ENCODE measurements at places on chromosomes 4 and X.
A peak's percentile ranks its signal among the peaks of the same experiment; 100 is the strongest.

- DNase-seq = no peak
Measured at GRCh38 chr4:18894928-18895327, 873.4 kb upstream of the LCORL start.

DNA sequence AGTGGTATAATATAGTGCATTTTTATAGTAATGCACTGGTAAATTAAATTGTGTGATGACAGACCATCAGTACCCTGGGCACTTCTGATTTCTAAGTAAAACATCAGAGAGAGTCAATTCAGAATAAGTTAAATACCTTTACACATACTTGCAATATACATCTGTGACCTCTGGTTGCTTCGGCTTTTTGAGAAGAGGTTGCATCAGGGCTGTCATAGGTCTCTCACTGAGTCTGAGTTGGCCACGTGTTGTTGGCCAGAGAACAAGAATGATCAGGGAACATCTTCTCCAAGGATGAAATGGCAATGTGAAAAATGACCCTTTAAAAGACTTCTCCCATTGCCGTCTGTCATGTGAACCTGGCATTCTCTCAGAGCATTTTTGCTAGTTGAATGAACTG lies 36.9 kb upstream of the PUDP start:
- DNase-seq = no peak

DNA sequence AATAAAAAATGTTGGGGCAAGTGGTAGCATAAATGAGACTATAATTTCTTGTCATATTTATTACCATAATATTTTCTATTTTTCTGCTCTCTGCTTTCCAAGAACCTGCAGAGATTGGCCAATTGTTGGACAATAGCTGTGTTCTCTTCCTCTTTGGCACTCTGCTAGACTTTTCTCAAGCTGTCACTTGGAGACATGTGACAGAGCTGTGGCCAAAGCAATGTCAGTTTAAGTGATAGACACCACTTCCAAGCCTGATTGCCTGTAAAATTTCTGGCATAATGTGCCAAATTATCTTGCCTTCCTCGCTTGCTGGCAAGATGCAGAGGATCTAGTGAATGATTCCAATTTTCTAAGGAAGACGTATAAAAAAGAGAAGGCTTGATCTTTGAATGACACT lies 162.2 kb upstream of the NDST4 start:
- DNase-seq = no peak

GRCh38 chr4:8777320-8778196 lies 94.1 kb downstream of the HMX1 start:
- no peak for DNase-seq

DNA sequence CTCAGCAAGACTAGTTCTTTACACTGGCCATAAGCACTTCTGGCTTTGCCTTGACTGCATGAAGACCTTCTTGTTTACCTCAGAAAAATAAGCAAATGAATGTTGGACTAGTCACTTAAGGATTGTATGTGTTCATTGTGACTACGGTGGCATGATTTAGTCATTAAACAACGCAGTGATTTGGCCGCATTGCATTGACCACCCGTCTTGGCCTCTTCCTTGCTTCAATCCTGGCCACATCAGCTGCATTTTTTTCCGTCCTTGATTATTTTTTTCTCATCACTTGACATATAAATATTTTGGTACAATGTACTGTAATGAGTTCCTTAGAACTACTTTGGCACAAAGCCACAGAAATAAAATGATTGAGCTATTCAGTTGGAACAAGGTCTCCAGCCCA lies 656.2 kb downstream of the RAB28 start:
- DNase-seq = no peak

DNA sequence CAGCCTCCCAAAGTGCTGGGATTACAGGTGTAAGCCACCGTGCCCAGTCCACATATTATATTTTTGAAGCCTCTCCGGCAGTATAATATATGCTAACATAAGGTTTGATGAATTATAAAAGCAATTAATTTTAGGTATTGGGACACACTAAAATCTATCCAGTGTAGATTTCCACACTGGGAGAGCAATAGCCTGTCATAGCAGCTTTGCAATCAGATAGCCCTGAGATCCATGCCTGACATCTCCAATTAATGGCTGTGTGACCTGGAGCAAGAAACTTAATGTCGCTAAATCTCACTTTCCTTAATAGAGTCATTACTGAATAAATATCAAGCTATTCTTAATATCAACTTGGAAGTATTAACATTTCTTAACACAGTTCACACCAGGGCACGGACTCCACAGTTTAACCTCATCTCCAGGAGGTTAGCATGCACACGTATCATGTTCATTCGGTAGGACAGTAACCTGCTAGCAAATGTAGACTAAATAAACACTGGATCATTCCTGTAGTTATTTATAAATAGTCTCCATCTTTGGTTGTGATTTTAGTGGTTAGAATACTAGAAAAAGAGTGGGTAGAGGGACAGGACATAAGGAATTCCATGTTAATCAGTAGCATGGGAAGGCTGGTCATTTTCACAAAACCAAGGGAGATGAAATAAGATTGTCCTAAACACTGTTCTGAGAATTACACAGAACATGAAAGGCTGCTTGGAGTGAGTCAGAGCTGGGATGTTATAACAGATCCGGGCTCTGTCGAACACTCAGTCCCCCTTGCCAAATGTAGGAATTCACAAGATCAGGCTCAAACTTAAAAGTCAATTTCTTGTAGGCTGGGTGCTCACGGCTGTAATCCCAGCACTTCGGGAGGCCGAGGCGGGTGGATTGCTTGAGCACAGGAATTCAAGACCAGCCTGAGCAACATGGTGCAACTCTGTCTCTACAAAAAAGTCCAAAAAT lies 254.7 kb downstream of the PALLD start:
- no peak for DNase-seq

GRCh38 chr4:114603497-114603896 lies 4.9 kb downstream of the UGT8 start:
- no peak for DNase-seq

GRCh38 chr4:145703850-145704497 lies 24.0 kb downstream of the C4orf51 start:
- no peak for DNase-seq

DNA sequence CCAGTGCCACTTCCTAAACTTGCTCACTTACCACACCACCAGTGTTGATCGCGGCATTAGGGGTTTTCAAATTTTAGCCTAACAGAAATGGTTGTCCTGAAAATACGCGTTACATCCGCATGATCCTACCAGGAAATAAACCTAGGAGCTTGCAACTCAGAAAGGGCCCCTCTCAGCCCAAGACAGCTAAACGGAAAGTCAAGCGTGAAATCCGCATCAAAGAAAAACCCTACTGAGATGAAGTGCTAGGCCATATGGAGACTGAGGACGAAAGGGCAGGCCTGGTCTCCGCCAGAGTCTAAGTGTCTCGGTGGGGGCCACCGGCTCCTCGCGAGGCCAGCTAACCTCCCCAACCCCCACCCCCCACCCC lies 626 bp downstream of the YTHDC1 start:
- DNase-seq = peak; percentile 38

- no peak for DNase-seq
Measured at GRCh38 chr4:56469489-56470210, 2.2 kb downstream of the SRP72 start.

- no peak for DNase-seq
Measured at GRCh38 chr4:24775032-24775605, 20.3 kb upstream of the SOD3 start.

- DNase-seq = no peak
Measured at GRCh38 chrX:127459790-127460189, 592.4 kb downstream of the ACTRT1 start.

- DNase-seq = peak; percentile 57
Measured at GRCh38 chr4:56048702-56049431, 100.1 kb downstream of the CEP135 start.

- DNase-seq = no peak
Measured at GRCh38 chr4:18676526-18676915, 655.0 kb upstream of the LCORL start.

DNA sequence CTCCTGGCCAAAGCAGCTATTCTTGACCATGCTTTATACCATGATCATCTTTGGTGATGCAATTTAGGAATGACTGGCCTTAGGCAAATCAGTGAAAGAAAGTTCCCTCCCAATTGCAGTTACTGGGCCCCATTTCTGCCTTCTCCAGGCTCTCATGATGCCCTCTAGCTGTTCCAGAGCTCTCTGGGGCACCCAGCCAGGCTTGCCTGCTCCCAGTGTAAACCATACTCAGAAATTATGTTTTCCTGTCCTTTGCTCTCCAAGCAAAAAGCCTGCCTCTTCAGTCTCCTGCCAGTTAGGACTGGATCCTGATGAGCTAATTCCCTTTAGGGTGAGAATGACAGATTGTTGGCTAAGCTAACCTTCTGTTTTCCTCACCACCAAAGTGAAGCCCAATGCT lies 85.3 kb upstream of the RBPJ start:
- peak; percentile 64 for DNase-seq

GRCh38 chr4:139817657-139818452 lies 152.2 kb downstream of the MGST2 start:
- DNase-seq = no peak

DNA sequence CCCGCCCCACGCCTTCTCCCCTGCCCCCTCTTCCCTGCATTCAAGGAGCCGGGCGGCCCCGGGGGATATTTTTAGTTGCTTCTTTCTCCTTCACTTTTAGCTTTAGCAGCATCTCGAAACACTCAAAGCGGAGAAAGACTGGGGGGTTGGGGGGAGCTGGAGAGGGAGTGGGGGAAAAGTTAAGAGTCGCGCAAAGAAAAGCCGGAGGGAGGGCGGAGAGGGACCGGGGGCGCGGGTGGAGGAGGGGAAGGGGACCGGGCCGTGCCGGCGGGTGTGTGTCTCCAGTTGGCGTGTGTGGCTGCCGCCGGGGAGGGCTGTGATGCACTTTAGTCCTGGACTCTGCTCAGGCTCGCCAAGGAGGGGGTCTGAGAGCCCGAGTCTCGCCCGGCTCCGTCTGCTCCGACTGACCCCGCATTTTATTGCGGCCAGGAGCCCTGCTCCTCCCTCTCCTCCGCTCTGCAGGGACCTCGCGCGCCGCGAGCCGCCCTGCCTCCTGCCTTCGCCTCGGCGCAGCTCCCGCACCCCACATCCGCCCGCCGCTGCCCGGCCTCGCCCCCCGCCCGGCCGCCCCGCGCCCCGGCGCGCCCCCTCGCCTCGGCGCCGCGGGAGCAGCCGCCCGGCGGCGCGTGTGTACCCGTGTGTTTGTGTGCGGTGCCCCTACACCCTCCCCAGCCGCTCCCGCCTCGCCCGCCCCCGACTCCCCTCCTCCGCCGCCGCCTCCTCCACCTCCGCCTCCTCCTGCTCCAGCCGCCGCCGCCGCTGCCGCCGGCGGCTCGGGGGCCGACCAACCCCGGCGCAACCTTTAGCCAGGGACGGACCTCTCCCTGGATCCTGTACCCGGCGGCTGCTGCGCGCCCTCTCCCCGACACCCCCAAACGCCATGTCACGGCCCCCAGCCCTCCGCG lies 1.4 kb downstream of the ZNF827 start:
- DNase-seq = no peak

GRCh38 chr4:183823434-183823833 lies 81.7 kb upstream of the STOX2 start:
- no peak for DNase-seq

GRCh38 chr4:24927049-24927448 lies 14.2 kb upstream of the CCDC149 start:
- DNase-seq = no peak

DNA sequence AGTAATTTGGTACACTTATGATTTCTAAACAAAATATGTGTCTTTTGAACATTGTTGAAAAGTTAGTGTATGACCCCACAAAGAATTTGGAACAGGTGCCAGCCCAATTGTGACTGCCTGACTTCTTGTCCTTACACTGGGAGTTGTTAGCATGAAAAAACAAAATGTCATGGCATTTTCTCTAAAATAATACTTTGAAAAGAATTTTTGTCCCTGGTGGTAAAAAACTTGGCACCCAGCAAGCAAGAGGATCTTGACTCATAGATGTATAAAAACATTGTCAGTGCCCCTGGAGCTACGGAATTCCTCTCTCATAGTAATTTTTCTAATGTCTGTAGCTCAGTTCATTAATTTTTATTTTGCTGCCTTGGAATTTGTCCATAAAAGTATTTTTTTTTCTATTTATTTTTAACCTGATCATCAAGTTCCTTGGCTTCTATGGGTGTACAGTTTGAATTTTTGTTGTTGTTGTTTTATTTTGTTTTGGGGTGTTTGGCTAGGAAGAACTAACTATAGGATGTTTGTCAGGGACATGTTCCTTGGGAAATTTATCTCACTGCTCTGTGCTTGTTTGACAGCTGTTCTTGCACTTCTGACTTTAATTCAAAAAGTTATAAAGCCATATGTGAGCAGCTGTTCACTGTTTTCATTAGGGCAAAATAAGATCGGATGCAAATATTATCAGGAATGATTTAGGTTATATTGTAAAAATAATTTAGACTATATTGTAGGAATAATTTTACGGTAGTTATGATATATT lies 95.4 kb upstream of the NUDT6 start:
- DNase-seq = peak; percentile 74

GRCh38 chr4:96835991-96836390 lies 996.1 kb downstream of the PDHA2 start:
- no peak for DNase-seq

DNA sequence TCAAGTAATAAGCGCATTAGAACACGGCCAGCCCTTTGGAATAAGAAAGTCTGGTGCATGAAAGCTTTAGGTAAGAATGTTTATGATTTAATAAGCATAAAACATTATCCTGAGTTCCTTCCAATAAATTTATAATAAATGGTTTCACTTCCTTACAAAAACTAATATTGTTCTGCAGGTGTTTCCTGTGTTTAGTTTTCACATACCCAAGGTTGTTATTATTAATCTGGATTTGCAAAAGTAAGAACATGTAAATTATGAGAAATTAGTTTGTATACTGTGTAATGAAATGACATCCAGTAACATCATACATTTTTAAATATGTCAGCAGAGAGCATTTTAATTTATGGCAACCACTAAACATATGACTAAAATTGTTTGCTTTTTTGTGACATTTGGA lies 72.1 kb downstream of the BANK1 start:
- DNase-seq = no peak

GRCh38 chr4:146105464-146105863 lies 70.1 kb upstream of the LSM6 start:
- DNase-seq = no peak

DNA sequence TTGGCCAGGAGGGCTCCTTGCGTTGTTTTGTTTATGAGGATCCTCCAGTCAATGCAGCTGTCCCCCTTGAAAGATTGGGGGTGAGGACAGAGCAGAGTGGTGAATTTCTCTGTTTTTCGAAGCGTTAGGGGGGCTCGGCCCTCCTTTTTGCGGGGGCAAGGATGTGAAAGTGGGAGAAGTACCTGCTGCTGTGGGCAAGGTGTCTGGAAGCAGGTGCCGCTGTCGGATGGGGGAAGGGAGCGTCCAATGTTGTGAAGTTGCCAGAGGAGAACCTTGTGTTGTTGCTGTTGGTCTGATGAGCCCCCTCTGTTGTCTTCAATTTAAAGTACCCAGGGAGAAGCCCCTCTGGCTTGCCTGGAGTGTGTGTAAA lies 613 bp downstream of the GLRB start:
- DNase-seq = no peak

- no peak for DNase-seq
Measured at GRCh38 chr4:142419712-142420111, 426.4 kb downstream of the INPP4B start.

DNA sequence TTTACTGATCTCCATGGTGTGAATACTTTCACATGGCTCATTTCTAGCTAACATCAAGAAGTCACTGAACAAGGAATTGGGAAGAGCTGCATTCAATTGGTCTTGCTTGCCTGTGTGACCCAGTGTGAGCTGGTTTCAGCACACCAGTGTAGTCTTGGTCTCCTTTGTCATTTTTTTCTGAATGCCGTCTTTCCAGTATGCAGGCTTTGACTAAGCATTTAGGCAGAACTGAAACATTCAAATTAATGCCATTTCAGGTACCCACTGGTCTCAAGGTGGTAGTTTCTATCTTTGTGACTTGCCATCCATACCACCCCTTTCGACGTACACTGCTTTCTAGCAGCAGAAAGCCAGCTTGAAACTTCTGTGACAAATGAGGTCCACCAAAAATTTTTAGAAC lies 550.5 kb upstream of the BOD1L1 start:
- no peak for DNase-seq
